PC-3 (cell line): ENCODE measurements at places on chromosomes 7 and 10. TPM values are rescaled to one million over a fixed set of nuclear protein-coding genes. Genes with fewer than 3 reads are reported as not detected.

DNA sequence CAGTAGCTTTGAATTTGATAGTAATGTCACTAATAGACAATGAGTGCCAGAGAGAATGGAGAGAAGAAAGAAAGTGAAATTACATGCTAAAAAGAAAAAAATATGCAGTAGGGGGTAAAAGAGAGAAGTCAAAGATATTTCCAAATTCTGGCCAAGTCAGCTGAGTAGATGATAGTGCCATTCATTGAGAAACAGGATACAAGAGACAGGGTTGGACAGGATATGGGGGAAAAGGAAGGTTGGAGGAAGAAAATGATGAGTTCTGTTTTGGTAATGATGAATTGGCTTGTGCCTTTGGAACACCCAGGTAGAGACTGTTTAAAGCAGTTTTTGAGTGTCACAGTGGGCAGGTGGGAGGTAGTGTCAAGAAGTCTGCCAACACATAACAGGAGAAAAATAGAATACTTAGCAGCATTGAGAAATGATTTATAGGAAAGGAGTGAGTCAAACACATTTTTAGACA is 78.3 kb downstream of the LRRC17 start:
- DNase-seq: peak; percentile 31

- DNase-seq: peak; percentile 46
These were observed 496.4 kb downstream of the KIF20B start for GRCh38 chr10:90197766-90198165.

GRCh38 chr10:77575271-77576006 is 62.2 kb downstream of the KCNMA1 start:
- no peak for DNase-seq

The NANOS1 gene
- total RNA-seq: 5.4 and 6.0 TPM in 2 replicates

The CALY gene
- total RNA-seq: not detected in 2 replicates

DNA sequence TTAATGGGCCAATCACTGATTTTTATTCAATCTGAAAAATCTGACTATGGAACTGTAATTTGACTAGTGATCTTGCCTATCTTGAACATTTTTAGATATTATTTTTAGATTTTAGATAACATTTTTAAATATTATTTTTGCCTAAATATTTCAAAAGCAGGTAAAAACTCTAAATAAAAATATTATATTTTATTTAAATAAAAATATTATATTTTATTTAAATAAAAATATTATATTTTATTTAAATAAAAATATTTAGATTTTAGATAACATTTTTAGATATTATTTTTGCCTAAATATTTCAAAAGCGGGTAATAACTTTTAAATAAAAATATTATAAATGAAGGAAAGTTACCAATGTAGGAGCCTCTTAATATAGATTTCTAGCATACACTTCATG is 187.8 kb downstream of the PHF14 start:
- no peak for DNase-seq

DNA sequence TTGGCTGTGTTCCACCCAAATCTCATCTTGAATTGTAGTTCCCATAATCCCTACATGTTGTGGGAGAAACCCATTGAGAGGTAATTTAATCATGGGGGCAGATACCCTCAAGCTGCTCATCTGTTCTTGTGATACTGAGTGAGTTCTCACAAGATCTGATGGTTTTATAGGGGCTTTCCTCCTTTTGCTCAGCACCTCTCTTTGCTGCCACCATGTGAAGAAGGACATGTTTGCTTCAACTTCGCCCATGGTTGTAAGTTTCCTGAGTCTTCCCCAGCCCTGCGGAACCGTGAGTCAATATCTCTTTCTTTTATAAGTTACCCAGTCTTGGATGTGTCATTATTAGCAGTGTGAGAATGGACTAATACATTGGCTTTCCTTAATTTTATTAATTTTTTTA is 527.8 kb downstream of the MDFIC start:
- peak; percentile 14 for DNase-seq

GRCh38 chr10:12703813-12704212 is 297.7 kb downstream of the CCDC3 start:
- peak; percentile 81 for DNase-seq

The RGR gene
- total RNA-seq: not detected in 2 replicates

- no peak for DNase-seq
These were observed 20.7 kb downstream of the TCERG1L start for GRCh38 chr10:131290781-131291180.

The LRRTM3 gene
- total RNA-seq: 0.12 and 0.15 TPM in 2 replicates

GRCh38 chr10:62443866-62444265 is 69.7 kb downstream of the ZNF365 start:
- DNase-seq: no peak

DNA sequence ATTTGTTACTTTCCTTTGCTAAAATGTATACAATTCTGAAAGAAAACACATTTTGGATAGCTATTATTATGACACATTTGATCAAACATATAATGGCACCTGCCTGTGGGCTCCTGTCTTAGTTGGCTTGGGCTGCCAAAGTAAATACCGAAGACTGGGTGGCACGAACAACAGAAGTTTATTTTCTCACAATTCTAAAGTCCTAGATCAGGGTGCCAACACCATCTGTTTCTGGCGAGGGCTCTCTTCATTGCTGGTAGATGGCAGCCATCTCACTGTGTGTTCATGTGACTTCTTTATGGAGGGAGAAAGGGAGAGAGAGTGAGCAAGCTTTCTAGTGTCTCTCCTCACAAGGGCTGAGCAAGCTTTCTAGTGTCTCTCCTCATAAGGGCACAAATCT is 195.8 kb upstream of the FAM3C start:
- DNase-seq: no peak

The R3HCC1L gene
- 11.7 and 15.3 TPM in 2 replicates for total RNA-seq

- DNase-seq: no peak
These were observed at the start of gene TACR2 for GRCh38 chr10:69416695-69417094. TSS of gene TACR2 (minus strand) at chr10:69416918. CDS start at chr10:69416323, 595 bp downstream.

The MPP7 gene
- total RNA-seq: 8.9 and 9.1 TPM in 2 replicates

DNA sequence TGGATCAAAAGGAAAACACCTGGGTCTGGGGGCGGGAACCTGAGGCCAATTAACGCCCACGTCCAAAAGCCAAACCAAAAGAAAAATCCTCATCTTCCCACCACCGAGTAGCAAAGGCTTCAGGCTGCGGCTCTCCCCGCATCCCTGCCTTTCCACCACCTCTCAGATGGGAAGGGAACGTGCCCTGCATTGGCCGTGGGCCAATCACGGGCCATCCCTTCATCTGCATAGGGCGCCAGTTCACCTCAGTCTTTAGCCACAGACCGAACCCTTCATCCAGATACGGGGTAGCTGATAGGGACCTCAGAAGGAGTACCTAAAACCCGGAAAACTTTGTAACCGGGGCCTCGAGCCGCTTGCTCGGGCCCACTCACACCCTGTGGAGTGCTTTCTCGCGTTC is 626 bp downstream of the PRPF18 start:
- no peak for DNase-seq

GRCh38 chr10:30902621-30903396 is 128.9 kb downstream of the ZNF438 start:
- DNase-seq: no peak

DNA sequence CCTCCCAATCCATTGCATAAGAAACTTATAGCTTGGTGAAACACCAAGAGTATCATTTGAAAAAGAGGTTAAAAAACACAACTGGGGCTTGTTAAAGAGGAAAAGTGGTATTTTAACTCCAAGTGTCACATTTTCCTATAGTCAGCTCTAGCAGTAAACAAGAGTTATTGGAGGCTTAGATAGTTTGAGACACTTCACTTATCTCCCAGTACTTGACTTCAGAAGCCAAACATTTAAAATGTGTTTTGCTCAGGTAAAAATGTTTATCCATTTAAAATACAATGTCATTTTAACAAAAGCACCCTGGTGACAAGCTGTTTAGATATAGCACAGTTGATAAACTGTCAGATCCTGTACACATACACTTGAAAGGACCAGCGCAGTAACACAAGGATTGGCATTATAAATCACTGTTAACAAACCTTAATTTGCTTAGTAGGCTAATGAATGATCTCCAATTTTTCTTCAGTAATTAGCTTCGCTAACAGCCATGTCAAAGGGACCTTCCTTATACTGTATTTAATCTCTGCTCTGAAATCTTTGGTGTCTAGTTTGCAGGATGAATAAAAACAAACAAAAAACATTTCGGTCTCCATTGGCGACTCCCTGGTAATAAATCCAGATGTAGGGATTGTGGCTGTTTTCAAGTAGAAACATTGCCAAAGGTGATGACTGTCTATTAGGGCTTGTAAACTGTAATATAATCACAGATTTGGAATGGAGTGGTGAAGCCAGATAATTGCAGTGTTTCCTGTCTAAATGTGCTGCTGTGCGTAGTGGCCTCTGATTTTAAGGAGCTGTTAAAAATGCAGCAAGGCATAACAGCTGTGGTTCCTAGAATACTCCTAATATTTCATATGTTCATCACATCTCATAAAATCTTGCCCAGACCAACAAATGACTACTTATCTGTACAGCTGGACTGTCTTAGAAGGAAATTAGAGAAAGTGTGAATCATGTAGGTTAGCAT is 545.1 kb downstream of the AUTS2 start:
- no peak for DNase-seq

GRCh38 chr7:126843336-126843735 is 409.4 kb downstream of the GRM8 start:
- no peak for DNase-seq

DNA sequence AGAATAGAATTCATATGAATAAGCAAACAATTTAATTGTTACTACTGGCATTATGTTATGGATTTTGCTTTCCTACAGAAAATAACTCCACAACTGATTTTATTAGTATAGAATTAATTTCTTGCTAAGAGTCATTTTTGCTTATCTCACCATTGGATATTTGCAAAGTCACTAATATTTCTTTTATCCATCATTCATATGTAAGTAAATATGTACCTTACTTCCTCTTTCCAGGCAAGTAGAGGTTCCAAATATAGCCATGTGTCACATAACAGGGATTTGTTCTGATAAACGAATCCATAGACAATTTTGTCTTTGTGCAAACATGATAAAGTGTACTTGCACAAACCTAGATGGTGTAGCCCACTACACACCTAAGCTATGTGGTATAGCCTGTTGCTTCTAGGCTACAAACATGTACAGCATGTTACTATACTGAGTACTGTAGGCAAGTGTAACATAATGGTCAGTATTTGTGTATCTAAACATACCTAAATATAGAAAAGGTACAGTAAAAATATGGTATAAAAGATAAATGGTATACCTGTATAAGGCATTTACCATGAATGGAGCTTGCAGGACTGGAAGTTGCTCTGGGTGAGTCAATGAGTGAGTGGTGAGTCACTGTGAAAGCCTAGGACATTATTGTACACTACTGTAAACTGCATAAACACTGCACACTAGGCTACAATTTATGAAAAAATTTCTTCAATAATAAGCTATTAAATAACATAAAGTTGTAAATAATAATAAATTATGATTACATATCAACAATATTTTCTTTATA is 18.3 kb downstream of the KLLN start:
- DNase-seq: peak; percentile 75

- peak; percentile 54 for DNase-seq
These were observed 15.4 kb upstream of the PRF1 start for GRCh38 chr10:70617798-70618568.

The TMEM184A gene
- 23.1 and 31.3 TPM in 2 replicates for total RNA-seq

GRCh38 chr7:102101926-102102325 is 184.7 kb upstream of the SH2B2 start:
- no peak for DNase-seq

DNA sequence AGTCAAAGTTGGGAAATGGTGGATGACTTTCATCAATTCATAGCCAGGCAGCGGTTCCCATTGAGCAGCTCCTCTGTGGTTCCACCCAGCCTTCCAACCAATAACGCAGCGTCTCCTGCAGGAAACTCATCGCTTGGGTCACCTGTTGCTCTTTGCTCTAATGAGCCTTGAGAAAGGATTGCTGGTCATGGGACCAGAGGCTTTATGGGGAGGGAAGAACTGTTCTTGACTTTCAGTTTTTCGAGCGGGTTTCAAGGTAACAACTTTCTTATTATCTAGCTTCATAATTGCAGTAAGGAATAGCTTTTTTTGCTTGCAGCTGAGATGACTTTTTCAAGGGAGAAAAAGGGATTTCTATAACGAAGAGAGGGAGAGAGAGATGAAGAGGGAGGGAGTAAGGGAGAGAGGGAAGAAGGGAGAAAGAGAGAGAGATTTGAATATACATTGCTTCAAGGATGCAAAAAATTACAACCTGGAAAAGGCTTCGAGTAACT is 405 bp upstream of the ENTPD1 start:
- DNase-seq: peak; percentile 16

GRCh38 chr10:64506963-64507362 is 985.8 kb downstream of the REEP3 start:
- DNase-seq: no peak

The CYP3A5 gene
- total RNA-seq: not detected in 2 replicates

- DNase-seq: no peak
These were observed 9.9 kb downstream of the BLVRA start for GRCh38 chr7:43768201-43768886.

DNA sequence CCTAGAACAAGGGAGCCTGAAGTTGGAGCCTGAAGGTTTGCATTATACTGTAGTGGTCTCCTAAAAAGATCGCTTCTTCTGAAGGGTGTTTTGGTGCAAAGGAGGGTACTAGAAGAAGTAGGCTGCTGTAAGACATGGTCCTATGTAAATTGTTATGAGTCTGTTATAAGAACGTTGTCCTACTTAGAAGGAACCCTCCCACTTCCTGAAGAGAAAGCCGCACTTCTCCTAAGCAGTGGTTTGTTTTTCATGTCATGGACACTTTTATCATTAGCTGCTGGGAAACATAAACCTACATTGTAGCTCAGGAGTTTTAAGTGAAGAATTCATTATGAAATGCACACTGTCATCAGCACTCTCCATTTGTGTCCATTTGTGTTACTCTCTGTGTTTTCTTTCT is 129.1 kb upstream of the ITGB1 start:
- DNase-seq: no peak

The C10orf67 gene
- total RNA-seq: 0.15 and 0.29 TPM in 2 replicates

- no peak for DNase-seq
These were observed 471 bp downstream of the MGMT start for GRCh38 chr10:129467359-129468064.

DNA sequence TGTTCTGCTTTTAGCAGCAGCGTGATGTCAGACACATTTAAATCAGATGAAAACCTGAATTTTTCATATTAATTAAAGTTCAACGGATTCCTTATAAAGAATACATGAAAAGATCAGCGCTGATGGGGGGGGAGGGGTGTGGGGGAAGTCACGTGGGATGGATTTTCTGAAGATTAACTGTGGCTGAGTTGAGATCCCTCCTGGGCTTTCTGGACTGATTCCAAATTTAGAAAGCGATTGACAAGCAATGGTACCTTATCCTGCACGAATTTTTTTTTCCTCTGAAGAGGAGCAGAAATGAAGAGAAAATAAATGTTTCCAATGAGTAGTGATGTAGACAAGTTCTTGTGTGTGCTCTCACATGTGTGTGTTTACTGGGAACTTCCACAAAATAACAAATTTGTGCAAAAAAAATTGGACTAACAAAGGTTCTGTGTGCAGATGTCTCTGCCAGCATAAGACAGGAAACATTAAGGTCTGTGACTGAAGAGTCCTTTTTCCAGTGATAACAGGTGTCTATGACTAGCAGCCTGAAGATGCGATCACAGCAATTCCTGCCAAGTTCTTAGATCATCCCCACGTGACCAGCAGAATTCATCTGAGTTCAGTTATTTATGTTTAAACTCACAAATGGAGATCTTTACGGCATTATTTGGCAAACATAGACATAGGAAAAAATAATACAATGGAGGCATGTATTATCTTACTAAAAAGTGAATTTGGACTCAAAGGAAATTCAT is 585.2 kb upstream of the CELF2 start:
- DNase-seq: no peak

The HSPA12A gene
- 1.8 and 3.1 TPM in 2 replicates for total RNA-seq
